Stimulated activated CD4-positive, alpha-beta T cell treated with anti-CD3 and anti-CD28 coated beads, TNF-alpha, amount 100 ng/mL, for 4 hours (primary cell): ENCODE measurements at places on chromosomes 5 and 9.
A peak's percentile ranks its signal among the peaks of the same experiment; 100 is the strongest.

DNA sequence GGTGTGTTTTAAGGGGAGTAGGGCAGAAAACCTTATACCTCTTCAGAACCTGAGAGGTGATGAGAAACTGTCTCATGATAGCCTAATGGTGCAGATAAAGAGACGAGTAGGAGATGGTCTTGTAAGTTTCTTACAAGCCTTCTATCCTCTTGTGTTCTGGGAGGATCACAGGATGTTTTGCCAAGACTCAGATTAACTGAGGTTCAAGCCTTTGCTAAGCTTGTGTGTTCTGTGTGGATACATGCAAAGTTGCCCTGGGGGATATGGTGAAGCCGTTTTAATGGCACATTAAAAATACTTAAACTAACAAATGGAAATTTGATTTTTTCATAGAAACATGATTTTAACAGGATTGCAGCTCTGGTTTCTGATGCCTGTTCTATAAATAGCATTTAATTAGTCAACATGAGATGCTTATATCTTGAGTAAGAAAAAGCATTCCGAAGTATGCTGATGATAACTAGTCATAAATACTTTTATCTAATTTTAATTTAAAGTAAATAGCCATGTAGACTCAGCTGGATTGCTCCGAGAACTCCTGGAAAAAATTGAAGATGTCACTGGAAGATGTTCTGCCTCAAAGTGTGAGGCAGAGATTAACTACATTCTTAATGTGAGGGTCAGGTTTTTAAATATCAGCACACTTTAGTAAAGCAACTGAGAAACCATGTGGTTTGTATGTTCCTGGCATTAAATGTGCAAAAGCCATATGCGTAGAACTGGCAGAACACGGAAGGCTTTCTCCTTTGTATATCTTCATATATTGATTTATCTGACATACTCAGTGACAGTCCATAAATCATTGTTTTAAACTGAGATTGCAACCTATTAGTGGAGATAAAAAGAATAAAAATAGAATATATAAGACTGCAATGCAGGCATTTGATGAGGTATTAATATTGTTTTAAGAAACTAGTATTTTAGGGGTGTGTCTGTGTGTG, 53.7 kb downstream of the IPO11 start:
- DNase-seq = no peak

DNA sequence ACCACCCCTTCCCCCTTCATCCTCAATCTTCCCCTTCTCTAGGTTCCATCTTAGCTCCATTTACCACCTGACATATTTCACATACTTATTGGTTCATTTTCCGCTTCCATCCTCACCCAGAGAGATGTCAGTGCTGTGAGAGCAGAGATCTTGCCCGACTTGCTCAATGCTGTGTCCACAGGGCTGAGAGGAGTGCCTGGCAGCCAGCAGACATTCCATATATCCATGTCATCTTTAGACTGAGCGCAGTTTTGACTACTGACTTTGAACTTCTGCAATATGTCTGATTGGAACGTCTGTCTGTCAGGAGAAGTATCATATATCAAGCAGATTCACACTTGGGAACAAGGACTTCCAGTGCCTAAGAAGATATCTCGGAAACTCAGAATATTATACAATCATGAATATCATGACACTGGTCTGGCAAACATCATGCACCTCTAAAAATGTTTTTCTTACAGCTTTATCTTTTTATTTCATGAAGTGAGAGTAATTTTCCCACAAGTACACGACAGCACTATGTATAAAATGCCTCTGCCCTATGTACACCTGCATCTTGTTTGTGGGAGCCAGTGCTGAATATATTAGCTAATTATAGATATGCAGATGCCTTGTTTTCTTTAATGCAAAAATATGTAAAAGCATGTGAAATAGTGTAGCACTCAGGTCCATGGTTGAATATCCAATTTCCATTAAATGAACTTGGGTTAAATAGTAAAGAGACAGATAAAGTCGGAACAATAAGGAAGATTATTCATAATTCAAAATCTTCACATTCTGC, 454.0 kb upstream of the DAP start:
- no peak for DNase-seq

DNA sequence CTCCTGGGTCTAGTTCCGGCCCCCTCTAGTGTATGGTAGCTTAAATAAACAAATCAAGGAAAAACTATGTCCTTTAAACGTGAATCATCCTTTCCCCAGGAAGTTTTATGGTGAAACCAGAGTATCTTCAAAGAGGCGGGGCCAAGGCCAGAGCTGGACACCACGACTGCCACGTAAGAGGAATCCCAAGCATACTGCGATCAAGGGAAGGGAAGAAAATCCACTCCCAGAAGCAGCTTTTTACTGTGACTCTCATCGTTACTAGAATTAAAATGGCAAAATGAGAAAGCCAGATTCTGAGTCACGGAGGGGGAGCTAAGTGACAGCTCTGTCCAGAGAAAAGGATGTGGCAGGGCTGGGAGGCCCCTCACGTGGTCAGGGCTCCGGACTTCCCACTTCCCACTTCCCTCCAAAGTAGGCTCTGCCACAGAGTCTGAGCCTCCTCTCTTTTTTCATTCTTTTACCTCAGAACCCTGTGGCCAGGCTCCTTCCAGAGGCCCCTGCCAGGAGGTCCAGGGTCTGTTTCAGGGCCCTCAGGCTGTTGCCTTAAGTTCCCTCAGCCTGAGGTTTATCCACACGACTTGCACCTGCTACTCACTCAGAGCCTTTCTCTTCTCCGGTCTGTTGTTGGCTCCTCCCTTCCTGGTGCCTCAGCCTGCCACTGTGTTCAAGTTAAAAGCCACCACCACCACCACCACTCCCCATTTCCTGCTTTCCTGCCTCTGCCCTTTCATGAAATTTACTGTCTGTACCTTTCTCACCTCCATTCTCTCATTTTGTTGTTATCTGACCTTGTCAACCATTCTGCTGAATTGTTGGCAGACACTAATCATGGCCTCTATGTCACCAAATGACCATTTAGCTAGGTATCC, 1.4 kb upstream of the GLRX start:
- peak; percentile 31 for DNase-seq

GRCh38 chr5:131644822-131645221, 9.8 kb upstream of the RAPGEF6 start:
- no peak for DNase-seq

DNA sequence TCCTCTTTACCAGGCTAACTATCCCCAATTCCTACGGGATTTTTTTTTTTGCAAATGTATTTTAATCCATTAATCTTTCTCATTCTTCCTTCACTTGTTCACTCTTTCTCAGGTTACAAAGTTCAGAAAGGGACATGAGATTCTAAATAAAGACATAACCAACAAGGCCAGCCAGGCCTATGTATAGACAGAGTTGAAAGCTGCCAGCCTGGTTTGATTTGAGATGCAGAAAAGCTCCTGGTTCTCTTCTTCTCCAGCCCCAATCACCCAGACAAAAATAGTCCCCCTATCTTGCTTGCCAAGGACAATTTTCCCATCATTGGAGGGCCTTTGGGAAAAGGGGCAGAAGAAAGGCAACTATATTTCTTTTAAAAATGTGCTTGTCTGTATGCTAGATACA, 398.8 kb downstream of the NFIB start:
- no peak for DNase-seq

GRCh38 chr9:69027355-69028097, 8.0 kb upstream of the FXN start:
- DNase-seq = no peak

DNA sequence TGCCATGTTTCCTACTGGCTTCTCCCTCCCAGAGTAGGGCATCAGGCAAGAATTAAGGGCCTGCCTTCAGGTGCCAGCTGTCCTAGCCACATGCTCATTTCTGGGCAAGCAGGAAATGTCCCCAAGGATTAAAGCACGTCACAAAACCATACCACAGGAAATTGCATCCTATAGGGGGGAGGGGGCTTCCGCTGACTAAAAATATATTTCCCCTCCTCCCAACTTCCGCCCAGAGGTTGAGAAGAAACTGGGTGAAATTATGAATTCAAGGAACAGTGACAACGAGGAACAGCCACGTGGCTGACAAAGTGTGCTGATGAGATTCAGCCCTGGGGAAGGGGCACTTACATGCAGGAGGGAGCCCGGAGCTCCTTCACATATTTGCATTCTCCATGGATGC, 4.1 kb downstream of the HBEGF start:
- no peak for DNase-seq

DNA sequence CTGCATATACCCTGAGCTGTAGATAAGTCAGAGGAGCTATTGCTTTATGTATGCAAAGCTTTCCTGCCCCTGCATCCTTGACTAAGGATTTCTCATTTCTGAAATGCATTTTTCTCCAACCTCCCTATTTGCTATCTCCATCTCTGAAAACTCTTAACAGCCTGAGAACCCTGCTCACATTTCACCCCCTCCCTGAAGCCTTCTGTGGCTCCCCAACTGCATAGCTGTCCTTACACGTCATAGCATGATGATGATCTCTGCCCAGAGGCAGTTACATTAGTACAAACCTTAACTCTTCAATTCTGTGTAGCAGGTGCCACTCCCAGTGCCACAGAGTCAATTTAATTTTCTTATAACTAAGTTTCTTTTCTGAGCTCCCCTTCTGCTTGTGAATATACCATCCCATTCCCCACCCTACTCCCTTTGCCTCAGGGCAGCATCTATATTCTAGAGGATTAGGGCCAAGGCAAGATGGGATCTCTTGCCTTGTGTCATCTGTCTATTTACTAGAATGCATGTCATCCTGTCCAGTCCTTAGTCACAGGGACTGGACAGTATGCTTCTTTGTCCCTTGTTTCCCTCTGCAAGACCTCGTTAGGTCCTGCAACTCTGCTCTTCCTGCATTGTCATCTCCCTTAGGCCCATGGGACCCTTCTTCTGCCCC, 149.7 kb upstream of the SPRY4 start:
- no peak for DNase-seq

GRCh38 chr5:58334035-58334434, 125.9 kb downstream of the PLK2 start:
- DNase-seq = no peak

DNA sequence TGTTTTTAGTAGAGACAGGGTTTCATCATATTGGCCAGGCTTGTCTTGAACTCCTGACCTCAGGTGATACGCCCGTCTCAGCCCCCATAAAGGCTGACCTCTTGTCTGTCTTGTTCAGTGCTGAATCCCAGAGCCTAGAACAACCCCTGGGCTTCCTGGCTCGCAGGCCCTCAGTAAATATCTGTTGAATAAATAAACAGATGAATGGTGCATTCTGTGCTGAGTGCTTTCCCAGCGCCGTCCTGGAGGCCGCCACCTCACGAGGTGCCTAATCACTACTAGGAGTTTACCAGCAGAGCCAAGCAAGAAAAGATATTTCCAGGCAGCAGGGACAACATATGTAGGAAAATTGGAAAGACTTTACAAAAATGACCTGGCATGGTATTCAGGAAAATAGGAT, 88.5 kb downstream of the SNX24 start:
- DNase-seq = no peak

- DNase-seq = no peak
These were observed 1.6 kb upstream of the NOL6 start for GRCh38 chr9:33475357-33475756.

DNA sequence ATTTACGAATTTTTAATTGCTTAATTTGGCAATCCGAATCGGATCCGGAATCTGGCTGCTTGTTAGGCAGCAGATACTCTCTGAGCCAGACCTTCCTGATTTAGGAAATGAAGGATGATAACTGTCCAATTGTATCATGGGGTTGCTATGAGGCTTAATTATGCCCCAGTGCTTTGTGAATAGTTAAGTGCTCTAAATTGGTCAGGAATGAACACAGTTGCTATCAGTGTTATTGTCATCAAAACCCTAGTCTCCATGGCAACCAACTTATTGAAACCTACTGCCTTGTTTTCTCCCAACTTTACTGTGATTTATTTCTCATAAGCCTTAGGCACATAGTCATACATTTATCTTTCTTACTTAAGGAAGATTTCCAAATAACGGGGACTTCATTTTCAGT, 47.9 kb downstream of the MAMDC2 start:
- DNase-seq = no peak

GRCh38 chr5:105503950-105504349, 1941.4 kb upstream of the NUDT12 start:
- DNase-seq = no peak

DNA sequence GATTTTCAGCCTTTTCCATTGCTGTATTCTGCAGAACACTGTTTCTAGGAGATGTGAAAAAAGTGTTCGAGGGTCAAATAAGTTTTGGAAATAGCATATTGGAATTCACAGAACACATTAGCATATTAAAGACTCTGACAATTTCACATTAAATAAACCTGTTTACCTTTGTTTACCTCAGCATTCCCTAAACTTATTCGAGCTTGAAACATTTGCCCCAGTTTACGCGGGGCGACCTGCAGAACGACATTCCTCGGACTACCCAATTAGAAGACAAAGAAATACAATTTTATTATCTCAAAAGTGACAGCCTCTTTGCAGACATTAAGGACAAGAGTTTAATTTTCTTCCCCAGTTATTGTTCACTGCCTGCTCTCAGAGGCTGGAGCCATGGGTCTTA, 110.3 kb upstream of the NFIB start:
- DNase-seq = no peak

DNA sequence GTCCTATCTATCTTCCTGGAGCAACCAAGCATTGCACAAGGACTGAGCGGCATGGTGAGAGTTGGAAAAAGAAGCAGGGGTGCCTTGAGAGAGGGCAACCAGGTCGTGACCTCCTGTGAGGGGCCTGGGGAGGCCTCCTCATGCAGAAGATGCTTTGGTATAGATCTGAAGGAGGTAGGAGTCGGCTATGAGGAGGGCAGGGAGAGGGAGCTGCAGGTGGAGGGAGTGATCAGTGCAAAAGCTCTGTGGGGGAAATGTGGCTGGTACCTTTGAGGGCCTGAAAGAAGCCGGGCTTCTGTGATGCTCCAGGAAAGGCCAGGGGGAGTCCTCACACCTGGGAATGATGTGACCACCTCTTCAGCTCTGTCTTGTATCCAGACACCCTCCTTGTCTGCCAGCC, 3.6 kb upstream of the SLC25A48 start:
- no peak for DNase-seq

DNA sequence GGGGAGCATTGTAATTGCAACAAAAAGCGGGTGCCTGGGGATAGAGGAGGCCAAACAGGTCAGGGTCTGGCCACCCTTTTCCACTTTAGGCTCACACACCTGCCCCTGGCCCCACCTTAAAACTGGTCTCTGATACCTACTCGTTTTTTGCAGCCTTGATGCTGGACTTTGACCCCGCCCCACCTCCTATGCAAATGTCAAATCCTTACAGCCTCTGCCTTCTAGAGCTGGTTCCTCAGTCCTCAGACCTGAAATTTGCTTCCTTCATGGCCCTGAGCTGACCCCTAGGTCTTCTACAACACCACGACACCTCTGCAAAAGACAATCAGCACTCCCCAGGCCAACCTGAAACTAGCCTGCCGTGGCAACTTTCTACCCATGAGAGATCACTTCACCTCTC, 37.7 kb downstream of the SMIM23 start:
- DNase-seq = no peak
